Dorsolateral prefrontal cortex (tissue), 122 donors: ENCODE measurements at places on chromosomes 2 and 18.

- DNase-seq = no peak
These were observed 1.5 kb downstream of the PELI1 start for GRCh38 chr2:64142741-64143168.

GRCh38 chr2:127086990-127087790 lies 19.8 kb downstream of the BIN1 start:
- DNase-seq = no peak

DNA sequence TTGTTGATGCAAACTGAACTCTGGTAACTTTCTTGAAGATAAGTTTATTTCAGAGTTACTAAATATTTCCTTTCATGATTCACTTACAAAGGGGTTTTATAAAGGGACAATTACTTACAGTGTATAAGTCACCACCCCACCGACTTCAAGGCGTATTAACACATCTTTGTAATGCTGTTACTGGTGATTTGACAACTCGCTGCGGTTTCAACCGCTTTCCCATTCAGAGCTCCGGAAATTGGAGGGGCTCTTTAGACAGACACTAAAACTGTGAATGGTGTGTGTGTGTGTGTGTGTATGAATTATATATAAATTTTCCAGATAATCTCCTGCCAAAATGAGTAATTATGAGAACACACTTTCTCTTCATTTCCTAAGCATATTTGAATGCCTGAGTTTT lies 4.9 kb downstream of the TM4SF20 start:
- DNase-seq = no peak

- DNase-seq = no peak
These were observed 90.8 kb downstream of the FAM124B start for GRCh38 chr2:224310943-224311625.

DNA sequence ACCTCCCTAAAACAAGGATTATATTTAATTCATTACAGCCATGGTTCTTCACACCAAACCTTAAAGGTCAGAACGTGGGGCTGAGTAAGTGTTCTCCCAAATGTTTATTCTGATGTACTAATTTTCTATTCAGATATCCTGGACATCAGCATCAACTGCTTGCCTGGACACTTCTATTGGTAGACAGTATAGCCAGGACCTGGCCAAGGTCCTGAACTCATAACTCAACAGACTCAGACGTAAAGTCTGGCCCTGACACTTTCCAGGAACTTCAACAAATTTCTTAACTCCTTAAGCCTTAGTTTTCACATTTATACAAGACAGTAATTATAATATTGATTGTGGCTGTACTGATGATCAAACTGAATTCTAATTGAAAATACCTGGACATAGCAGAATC lies 89.1 kb downstream of the AKAIN1 start:
- no peak for DNase-seq

DNA sequence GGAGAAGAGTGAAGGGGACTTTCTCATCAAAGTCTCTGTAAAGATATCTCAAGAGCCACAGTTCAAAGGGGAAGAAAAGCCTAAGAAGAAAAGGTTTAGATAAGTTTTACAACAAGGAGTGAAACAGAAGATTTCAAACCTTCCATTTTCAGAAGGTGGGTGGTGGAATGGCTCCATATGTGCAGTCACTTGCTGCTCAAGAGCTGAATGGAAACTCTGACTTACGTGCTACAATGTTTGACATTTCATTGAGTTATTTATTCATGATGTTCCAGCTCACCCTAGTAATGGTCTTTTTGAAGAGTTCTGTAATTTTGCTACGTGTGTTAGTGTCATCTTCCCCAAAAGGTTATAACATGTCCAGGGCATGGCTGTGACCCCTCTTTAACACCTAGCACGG lies 21.7 kb downstream of the LCT start:
- DNase-seq = no peak

- DNase-seq = no peak
These were observed 16.9 kb downstream of the C2orf74 start for GRCh38 chr2:61178603-61179545.

- DNase-seq = no peak
These were observed 3.8 kb upstream of the CNNM4 start for GRCh38 chr2:96756788-96757476.

GRCh38 chr18:23113576-23113975 lies 21.7 kb upstream of the CABLES1 start:
- no peak for DNase-seq

GRCh38 chr2:165787334-165787733 lies 6.7 kb downstream of the GALNT3 start:
- no peak for DNase-seq

DNA sequence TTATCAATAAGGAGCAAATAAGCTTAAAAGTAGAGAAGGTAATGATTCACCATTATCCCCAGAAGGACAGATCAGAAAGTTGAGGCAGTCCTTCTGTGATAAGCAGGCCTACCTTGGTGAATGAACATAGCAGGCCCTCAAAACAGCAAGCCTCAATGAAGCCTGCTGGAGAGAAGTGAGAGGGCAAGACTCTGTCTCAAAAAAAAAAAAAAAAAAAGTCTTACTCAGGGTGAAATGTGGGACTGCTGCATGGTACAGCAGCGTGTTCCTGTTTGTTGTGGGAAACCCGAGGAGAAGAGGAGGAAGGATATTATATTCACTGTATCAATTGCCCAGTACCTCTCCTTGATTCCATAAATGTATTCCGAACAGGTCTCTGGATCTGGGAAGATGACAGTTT lies 8.7 kb upstream of the HAT1 start:
- no peak for DNase-seq

GRCh38 chr2:224958873-224959272 lies 83.4 kb downstream of the DOCK10 start:
- DNase-seq = no peak

GRCh38 chr2:2134037-2134436 lies 197.0 kb downstream of the MYT1L start:
- DNase-seq = no peak

- DNase-seq = no peak
These were observed 221.9 kb downstream of the ZNF407 start for GRCh38 chr18:74819433-74820059.

DNA sequence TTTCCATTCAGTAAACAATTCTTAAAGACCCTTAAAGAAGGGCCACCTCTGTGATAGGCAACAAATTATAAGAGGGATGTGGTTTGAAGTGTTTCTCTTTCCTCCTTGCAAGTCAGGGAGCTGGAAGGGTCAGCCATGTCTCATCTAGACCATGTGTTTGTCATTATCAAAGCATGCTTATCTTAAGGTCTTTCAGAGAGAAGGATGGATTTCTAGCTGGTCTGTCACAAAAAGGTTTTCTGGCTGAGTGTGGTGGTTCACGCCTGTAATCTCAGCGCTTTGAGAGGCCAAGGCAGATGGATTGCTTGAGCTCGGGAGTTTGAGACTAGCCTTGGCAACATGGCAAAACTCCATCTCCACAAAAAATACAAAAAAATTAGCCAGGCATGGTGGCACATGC lies 59.2 kb upstream of the PEX13 start:
- no peak for DNase-seq

- DNase-seq = no peak
These were observed 600.0 kb upstream of the SLC39A10 start for GRCh38 chr2:195057001-195057400.

DNA sequence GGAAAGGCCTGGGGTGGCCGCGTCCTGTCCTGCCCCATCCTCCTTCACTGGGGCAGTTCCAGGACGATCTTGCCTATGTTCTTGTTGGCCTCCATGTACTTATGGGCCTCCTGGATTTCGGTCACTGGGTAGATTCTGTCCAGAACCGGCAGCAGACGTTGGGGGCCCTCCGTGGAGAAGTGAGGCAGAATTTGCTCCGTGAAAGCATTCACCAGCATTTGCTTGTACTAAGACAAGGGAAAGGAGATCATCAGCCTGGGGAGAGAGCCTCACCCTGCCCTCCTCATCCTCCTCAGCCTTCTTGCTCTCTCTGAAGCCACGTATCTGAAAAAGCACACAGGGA lies 1.4 kb upstream of the SF3B6 start:
- DNase-seq = no peak

DNA sequence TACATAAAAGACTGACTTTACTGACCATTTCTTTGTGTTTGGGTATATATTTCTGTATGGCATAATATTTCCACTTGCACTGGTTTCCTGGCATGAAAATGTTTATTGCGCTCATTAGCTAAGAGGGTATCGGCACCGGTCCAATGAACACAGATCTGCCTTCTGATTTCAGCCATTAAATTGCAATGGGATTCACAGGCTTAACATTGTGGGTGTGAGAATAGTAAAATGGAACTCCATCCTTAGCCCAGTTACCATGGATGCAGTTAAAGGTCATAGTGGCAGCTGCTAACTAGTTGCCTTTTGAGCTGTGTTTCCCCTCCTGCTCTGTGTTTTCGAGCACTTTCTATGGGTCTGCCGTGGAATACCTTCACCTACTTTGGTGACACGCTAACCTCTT lies 352.6 kb upstream of the POU3F3 start:
- no peak for DNase-seq

- no peak for DNase-seq
These were observed 4.8 kb upstream of the ITPRIPL1 start for GRCh38 chr2:96320326-96320725.

GRCh38 chr2:150027164-150027563 lies 439.6 kb upstream of the MMADHC start:
- DNase-seq = no peak

GRCh38 chr2:215692387-215693079 lies 256.7 kb upstream of the FN1 start:
- DNase-seq = no peak

- no peak for DNase-seq
These were observed 13.2 kb downstream of the MEMO1 start for GRCh38 chr2:31997653-31998052.

DNA sequence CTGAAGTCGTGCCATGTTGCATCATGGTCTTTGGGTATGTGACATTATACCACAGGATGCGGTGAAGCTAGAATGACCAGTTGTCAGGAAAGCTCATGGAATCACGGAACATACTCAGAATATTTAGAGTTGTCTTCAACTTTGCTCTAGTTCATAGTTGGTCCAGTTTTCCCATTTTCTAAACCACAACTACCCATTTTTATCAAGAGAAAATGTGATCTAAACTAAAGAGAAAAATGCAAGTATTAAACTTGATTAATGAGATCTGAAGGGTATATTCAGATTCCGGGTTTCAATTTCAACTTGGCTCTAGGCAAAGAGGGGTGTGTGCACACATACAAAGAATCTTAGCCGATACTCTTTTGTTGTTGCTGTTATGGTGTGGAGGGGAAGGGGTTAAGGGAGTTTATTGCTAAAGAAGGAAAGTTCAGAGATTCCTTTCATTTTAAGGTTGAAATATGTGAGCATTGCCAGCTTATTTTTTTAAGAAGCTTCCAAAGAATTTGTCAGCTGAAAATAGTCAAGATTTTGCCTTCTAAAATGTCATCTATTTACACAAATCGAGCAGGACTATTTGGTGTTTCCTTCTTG lies 516.6 kb upstream of the ZEB2 start:
- DNase-seq = no peak

GRCh38 chr2:56801770-56802169 lies 618.0 kb downstream of the CCDC85A start:
- no peak for DNase-seq
